Natural killer cell (primary cell): ENCODE measurements at places on chromosomes 11 and 22.

DNA sequence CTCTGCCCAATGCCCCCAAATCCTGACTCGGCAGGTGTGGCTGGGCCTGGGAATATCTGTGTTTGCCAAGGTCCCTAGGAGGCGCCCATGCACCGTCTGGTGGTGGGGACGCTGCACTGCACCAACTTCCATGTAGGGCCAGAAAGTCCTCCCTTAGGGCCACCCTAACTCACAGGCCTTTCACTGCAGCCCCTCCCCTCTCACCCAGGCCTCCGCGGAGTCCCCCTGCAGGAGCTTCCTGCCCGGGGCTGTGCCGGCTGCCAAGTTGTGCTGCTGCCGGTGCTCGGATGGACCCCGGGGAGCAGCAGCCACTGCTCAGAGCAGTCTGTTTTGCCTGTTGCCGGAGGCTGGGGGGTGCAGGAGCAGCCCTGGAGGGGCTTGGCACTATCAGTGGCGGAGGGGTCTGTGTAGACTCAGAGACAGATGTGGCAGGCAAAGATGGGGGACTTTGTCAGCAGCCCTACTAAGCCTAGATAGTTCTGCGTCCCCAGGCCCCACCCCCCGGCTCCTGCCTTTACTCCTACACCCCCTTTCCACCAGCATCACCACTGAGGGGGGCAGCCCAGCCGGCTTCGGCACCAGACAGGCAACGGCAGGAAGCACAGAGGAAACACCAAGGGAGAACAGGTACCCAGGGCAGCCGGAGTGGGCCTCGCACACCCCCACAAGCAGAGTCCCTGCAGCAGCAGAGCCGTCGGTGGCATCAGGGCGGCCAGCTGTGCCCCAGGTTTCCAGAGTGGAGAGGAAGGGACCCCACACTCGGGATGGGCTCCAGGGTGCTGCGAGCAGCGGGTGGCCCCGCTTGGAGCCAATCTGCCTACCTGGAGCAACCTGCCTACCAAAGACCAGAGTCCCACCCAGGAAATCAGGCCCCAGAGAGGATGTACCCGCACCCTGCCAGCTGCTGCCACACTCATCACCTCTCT, 124.3 kb downstream of the TRIM29 start:
- DNase-seq: peak; percentile 5

DNA sequence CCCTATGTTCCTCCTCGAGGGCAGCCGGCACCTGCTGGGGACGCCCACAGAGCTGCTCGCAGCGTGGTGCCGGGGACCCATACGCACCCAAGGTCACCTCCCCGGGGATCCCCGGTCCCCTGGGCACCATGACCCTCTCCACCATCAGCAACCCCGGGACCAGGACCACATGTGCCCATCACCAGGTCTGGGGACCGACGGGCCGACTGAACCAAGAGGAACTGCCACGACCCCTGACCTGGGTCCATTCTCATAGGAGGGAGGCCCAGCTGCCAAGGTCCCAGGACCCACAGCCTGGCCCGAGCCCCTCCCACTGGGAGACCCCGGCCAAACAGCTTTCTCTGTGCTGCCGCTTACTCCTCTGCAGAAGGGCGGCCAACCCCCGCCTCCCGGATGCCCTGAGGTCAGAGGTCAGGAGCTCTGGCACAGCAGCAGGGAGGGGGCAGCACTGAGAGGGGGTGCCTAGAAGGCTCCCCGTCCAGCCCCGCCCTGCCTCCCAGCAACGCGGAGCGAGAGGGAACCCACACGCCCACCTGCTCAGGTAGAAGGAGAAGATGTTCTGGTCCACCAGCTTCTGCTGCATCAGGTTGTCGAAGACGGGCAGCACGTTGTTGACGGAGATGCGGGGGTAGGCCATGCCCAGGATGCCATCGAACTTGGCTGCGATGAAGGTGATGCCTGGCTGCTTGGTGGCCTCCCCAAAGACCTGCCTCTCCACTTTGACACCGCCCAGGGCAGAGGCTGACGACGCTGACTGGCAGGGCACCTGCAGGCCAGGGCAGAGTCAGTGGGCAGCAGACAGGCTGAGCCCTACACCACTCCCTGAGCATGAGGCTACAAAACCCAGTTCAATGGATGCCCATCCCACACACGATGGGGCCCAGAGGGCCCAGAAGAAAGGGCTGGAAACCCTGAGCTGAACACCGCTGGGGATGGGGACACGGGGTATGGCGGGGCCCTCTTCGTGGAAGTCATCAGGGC, 6.6 kb downstream of the CTSD start:
- no peak for DNase-seq

GRCh38 chr11:2741377-2742131, 41.8 kb upstream of the KCNQ1OT1 start:
- no peak for DNase-seq

GRCh38 chr11:86089659-86090058, 20.8 kb upstream of the PICALM start:
- no peak for DNase-seq

GRCh38 chr11:68960294-68961071, 20.3 kb downstream of the MRGPRD start:
- no peak for DNase-seq

DNA sequence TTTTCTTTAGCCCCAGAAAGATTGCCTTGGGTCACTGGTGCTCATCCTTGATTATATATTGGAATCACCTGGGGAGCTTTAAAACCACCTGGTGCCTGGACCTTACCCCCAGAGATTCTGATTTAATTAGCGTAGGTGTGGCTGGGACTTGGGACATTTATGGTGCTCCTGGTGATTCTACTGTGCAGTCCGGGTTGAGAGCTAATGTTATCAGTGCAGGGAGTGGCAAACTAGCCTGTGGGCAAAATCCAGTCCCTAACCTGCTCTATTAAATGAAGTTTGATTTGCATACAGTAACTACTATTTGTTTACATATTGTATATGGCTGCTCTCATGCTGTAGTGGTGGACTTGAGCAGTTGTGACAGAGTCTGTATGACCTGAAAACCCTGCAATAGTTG, 134.0 kb upstream of the SORL1-AS1 start:
- no peak for DNase-seq

DNA sequence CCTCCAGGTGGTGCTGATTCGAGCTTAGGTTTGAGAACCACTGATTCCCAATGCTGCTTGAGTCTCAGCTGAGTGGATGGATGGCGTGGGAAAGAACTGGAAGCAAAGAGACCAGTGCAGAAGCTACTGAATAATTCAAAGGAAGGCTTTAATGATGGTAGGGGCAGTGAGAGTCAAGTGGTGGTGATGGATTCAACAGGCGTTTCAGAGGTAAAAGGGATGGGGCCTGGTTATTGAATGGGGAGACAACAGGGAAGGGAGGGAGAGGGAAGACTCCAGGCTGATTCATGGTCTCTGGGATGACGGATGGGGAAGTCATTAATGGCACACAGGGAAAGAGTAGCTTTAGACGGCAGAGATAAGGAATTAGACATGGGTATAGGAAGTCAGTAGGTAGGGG, 104.3 kb upstream of the TBCEL start:
- no peak for DNase-seq

DNA sequence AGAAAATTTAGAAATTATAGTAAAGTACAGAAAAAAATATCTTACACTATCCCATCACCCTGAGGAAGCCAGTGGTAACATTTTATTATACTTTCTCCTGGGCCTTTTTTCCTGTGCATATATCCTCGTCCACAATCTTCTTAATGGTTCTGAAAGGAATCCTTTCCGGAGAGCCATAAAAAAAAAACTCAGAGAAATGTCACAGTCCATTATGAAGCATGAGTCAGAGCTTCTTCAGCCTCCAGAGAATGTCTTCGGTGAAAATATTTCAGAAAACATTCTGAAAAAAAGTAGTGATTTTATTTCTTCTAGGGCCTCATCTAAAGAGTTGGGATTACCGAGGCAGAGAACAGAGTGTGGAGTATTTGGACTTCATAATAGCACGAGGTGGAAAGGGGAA, 163.4 kb downstream of the INSC start:
- no peak for DNase-seq

DNA sequence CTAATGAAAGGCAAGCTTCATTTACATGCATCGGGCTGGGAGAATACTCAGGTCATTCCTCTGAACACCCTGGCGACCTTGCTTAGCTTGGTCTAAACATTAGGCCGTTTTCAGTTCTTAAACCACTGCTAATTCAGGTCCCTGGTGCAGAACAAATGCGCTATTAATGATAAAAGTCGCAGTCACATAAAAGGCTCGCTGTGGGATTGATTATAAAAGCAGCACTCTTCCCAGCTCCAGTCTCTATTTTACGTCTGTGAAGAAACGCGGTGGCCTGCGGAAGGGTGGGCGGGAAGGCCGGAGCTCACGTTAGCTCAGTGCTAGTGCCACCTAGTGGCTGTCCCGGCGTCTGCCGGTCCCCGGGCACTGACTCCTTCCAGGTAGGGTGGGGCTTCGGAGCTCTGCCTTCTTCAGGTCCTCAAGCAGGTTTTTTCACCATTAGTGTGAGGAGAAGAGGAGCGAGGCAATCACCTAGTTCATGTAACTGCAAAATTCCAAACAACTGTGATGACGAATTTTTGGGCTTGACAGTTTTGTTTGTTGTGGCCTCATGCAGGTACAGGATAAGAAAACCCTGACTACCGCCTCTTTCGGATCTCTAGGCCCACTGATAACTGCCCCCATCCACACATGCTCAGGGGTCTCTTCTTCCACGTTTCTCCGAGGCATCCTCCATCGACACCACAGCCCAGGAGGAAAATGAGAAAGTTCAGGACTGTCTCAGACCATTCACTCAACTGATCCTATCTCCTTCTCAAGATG, 66.5 kb upstream of the CLMP start:
- peak; percentile 71 for DNase-seq

GRCh38 chr11:66070604-66071380, 720 bp downstream of the PACS1 start:
- peak; percentile 51 for DNase-seq

DNA sequence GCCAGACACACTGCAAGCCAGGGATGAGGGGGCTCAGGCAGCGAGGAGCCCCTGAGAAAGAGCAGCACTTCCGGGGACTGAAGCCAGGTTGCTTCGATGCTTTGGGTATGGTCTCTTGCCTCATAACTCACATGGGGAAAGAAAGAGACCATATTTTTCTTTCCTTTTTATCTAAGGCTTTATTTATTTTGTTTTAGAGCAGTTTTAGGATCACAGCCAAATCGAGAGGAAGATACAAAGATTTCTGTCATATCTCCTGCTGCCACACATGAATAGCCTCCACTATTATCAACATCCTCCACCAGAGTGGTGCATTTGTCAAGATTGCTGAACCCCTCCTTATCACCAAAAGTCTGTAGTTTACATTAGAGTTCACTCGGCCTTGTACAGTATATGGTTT, 24.3 kb upstream of the ADSL start:
- DNase-seq: no peak

DNA sequence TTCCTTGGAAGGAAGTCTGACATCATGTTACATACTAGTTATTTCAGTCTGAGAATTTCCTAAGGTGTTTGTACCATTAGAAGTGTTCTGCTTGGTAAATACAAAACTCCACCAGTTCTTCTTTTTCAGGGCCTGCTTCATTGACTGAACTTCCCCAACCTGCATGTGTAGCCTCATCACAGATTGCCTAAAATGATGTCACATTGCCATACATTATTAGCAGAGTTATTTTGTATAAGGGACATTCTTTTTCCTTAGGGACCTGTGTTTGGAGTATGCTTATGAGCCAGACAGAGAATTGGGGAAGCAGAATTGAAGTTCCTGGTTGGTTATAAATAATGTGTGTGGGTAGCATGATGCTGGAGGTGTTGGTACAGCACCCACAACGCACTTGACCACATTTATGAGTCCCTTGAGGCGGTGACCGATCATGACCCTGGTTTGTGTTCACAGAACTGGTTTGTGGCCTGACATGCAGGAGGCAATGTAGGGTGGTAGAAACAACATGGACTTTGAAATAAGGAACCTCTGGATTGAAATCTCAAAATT, 16.4 kb upstream of the MMP7 start:
- peak; percentile 42 for DNase-seq

DNA sequence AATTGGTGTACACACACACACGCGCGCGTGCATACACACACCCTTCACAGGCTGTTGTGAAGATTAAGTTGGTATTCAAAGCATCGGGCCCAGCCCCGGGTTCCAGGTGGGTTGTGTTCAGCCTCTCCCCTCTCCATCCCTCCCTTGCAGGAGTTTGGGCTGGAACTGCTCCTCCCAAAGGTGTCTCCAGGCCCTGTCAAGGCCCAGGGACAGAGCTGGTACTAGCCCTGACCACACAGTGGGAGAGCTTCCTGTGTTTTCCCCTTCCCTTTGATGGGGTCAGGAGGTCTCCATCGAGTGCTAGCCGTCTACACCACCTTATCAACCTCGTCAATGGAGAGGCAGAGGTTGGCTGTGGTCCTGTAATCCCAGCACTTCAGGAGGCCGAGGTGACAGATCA, 36.5 kb upstream of the CSNK1E start:
- DNase-seq: no peak

GRCh38 chr11:65084598-65085375, 765 bp downstream of the ZFPL1 start:
- DNase-seq: no peak

- DNase-seq: no peak
Measured at GRCh38 chr22:19513823-19514222, 10.4 kb downstream of the CLDN5 start.

GRCh38 chr22:22038178-22038880, 55.7 kb upstream of the TOP3B start:
- DNase-seq: no peak

GRCh38 chr11:4061700-4062099, 32.9 kb upstream of the RRM1 start:
- DNase-seq: no peak

GRCh38 chr11:127601578-127601977, 601.0 kb upstream of the KIRREL3 start:
- no peak for DNase-seq
